ENCODE measurements at places on chromosomes 13 and 19.
A peak's percentile ranks its signal among the peaks of the same experiment; 100 is the strongest.

DNA sequence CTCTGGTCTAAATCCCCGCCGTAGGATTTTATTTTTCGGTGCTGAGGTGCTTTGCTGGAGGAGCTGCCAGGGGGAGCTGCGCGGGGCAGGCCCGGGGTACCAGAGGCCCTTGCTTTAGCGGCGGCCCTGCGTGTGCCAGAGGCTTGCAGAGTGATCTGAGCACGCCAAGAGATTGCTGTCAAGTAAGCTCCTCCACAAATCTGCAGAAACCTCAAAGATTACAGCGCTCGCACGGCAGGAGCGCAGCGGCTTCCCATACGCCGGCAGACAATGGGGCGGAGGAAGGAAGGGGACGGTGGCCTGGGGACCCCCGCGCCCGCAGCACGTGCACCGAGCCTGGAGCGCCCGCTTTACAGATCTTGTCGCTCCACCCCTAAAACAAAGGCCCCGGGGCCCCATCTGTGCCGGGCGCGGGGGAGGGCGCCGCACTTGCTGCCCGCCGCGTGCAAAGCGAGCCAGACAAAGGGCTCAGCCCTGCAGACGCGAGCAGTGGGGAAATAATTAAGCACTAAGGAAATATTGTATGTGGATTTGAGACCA, 9.1 kb upstream of the C19orf12 start:
- DNase-seq = peak; percentile 53

GRCh38 chr13:33244210-33244906, 41.2 kb downstream of the STARD13 start:
- no peak for DNase-seq

DNA sequence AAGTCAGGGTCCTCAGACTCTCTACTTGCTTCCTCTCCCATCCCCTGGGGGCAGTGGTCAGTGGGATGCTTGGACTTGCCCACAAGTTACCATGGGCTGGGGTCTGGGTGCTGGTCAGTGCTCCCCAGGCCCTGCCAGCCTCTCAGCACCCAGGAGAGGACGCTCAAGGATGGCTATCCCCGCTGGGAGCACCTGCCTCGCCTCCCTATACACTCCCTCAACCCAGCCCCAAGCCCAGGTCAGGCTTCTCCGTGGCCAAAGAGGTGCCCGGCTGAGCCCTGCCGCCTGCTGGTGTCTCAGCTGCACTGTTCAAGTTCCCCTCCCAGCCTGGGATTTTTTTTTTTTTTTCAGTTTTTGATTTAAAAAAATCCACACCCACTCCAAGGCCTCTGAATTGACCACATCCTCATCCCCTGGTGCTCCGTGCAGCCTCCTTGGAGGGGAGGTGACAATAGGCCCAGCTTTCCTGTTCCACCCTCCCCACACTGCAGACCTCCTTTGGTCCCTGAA, 10.8 kb downstream of the F2RL3 start:
- DNase-seq = no peak

DNA sequence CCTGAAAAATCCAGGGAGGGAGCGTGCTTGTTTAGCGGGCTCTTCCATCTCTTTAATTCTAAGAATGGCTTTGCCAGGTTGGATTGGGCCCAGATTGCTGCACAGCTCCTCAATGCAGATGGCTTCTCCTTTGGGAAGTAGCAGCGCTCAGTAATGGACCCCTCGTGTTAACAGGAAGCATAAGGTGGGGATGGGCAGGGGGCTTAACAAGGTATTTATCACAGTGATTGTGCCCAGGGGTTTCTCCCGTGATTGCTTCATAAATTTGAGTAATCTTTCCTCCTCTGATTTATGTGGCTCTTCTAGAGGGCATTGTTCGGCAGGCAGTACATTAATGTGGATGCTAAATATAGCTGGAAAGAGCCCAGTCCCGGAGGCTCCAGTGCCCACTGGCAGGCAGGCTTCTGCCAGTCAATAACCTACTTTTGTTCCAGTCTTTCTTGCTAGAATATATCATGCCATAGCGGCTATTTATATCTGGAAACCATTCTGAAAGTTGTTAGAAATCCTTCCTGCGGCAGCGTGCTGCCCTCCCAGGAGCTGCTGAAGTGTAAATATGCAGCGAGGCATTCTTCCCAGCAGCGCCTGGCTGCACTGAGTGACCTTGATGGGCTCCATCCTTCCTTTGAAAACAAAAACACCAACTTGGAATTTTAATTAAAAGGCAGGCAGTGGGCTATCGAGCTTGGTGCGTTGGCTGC, 65.0 kb downstream of the FGF9 start:
- no peak for DNase-seq

DNA sequence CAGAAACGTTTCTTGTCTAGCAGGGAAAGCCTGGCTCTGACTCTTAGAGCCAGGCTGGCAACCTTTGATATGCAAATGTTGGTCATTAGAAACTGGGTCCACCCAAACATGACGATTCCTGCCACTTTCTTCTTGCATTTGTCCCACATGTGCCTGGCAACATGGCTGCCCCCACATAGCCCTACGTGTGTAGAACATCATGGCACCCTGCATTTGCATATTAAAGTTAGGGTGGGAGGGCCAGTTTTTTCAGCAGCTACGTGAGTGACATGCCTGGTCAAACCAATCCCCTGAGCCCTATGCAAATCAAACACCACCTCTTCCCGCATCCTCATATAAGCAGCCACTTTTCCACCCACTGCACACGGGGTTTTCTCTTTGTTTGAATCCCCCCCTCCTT, 95.0 kb downstream of the LIG4 start:
- no peak for DNase-seq

GRCh38 chr13:31807090-31807541, 67.8 kb downstream of the RXFP2 start:
- DNase-seq = no peak

DNA sequence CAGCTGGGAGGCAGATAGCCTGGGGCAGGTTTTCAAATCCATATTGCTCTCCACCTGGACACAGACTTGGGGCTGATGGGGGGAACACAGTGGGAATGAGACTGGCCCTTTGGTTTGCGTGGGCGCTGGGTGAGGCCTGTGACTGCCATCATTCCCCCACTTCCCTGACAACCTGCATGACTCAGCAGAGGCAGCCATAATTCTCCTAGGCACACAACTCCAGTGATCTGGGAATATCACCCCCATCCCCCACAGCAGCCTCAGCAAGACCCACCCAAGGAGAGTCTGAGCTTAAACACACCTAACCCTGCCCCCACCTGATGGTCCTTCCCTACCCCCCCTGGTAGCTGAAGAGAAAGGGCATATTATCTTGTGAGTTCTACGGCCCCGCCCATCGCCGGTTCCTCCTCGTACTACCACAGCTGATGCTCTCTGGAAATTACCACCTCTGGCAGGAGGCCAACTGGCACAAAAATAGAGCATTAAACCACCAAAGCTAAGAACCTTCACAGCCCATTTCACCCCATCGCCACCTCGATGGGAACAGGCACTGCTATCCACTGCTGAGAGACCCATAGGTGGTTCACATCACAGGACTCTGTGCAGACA, 71.0 kb downstream of the RNF17 start:
- no peak for DNase-seq

GRCh38 chr19:41076286-41076685, 12.0 kb upstream of the CYP2A13 start:
- DNase-seq = no peak

- no peak for DNase-seq
Measured at GRCh38 chr19:44866664-44867063, 20.6 kb downstream of the NECTIN2 start.

DNA sequence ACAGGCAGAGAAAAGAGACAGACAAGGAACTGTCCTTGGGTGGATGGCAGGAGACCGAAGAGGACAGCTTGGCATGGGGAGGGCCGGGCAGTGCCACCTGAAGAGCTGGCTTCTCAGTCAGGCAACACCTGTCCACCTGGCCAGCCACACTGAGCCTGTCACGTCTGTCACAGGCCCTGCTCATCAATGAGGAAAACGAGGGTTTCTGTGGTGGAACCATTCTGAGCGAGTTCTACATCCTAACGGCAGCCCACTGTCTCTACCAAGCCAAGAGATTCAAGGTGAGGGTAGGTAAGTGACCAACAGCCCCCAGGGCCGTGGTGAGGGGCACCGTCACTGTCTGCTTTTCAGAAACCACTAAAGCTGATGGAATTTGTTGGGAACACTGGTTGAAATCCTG, 11.2 kb upstream of the PROZ start:
- DNase-seq = no peak

DNA sequence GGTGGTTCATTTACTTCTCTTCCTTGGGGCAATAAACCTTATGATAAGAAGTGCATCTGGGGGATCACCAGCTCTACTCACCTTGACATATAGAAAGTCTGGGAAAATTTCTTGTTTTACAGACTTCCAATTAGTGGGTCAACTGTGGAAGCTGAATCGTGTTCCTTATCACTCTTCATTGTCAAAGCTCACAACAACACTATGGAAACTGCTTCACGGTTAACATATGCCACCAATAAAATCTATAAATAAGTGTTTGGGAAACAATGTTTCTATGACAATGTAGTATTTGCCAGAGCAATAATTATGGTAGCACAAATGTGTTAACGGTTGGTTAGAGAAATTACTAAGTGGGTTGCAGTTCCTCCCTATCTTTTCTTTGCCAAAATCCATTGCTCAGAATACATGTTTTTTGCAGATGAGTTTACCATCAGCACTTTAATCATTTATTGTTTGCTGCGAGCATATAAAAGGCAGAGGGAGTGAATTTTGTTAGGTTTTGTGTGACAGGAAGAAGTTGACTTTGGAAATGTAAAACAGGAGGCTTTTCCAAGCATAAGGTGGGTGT, 321.8 kb downstream of the RFC3 start:
- no peak for DNase-seq

GRCh38 chr13:48214519-48215121, 18.4 kb upstream of the ITM2B start:
- DNase-seq = no peak

All from stimulated activated CD4-positive, alpha-beta T cell treated with anti-CD3 and anti-CD28 coated beads, Interleukin-2, amount 100 ng/mL, for 24 hours (primary cell).